ENCODE measurements at places on chromosomes 11 and 22.

DNA sequence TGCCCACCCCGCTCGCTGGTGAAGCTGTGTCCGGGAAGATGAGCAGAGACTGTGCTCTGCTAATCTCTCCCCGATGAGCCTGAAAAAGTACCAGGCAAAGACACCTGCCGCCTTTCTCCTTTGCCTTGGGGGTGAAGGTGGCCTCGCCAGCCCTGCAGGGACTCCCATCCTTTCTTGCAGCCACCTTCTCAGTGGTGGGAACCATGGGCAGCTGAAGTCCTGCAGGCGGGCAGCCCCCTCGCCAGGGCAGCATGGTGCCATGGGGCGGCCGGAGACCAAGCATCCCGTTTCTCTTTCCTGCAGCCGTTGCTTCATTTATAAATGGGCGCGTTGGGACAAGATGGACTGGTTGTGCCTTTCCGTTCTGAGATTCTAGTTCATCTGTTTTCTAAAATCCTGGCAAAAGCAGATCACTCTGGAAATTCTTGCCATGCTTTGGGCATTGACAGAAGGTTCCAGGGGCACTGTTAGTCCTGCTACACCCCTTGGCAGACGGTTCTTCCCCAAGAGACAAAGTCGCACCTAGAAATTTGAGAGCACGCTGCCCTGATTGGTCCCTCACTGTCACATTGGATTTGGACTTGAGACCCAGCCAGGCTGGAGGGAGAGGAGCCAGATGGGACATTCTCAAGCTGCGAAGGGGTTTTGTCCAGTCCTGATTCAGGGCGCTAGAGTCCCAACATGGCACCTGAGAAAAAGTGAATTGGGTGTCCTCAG is 7.5 kb downstream of the CTTN start:
- no peak for DNase-seq

GRCh38 chr11:121143921-121144320 is 42.9 kb downstream of the TECTA start:
- no peak for DNase-seq

DNA sequence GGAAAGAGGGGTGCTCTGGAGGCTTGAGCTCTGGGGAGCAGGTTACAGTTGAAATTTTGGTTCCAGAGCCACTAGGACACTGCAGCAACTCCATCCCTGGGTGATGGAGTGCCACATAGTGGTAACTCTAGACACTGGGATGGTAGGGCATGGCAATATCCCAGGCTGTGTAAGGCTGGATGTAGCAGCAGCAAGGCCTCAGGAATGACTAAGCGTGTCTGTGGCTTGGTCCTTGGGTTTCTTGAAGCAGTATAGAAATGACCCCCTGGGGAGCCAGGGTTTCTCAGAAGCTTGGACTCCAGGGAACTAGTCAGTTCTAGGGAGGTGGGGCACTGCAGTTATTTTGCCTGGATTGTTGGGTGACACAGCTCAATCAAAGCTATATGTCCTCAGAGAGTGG is 8.1 kb downstream of the MS4A4A start:
- DNase-seq = no peak

DNA sequence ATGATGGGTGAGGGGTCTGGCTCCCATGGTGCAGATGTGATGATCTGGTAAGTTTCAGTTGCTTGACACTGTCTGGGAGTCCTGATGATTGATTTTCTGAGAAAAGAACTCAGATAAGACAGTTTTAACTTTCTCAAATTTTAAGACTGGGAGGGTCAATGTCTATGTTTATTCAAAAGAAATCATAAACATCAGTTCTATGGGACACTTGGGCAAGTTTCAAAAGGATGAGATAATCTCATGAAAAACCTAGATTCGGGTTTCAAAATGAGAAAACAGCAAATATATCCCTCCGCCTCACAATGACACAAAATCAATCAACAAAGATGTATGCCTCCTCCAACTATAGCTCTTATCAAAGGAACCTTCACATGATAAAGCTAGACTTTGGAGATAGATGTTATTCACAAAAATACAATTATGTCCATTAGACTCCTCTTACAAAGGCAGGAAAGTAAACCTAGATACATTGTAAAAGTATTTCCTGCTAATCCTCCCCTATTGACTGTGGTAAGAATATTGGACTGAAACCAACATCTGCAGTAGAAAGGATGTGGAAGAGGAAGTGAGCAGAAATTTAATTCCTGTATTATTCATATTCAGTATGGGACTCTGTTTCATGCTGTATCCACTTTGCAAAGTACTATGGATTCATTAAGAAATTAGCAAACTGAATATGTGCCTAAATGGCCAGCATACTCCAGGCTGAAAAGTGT is 21.6 kb downstream of the SVIP start:
- no peak for DNase-seq

DNA sequence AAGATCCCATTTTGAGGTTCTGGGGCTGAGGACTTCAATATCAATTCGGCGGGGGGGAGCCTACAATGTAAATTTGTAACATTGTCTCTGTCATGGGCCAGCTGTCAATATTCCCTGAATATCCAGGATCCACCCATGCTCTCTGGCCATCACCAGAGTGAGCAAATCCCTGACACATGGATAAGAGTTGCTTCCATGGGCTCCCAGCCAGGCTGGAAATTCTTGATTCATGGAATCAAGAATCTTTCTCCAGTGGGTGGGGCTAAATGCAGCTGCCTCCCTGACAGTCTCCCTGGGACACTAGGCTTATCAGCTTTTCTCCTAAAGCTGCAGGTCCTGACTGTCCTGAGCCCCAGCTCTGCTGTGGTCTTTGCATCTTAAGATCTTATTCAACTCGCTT is 86.9 kb upstream of the IGLL5 start:
- no peak for DNase-seq

DNA sequence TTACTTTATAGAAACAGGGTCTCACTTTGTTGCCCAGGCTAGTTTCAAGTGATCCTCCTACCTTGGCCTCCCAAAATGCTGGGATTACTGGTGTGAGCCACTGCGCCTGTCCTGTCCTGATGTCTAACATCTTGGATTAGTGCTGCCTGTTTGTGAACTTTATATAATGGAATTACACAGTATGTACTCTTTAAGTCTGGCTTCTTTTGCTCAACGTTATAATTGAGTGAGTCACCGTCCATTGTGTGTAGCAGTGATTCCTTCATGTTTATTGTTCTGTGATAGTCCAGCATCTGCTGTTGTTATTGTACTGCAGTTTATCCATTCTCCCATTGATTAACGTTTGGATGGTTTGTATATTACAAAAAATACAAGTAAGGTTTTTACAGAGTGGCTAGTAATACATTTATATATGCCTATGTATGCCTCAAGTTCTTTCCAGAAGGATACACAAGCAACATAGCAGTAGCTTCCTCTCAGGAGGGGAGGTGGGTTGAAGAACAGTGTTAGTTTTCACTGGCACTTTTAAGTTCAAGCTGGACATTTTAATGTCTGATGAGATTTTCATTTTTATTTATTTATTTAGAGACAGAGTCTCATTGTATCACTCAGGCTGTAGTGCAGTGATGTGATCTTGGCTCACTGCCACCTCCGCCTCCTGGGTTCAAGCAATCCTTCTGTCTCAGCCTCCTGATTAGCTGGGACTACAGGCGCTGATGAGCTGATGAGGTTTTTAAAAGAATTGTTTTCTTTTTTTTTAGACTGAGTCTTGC is 25.2 kb upstream of the MICALL1 start:
- no peak for DNase-seq

GRCh38 chr11:123696183-123696582 is 41.8 kb upstream of the SCN3B start:
- DNase-seq = no peak

DNA sequence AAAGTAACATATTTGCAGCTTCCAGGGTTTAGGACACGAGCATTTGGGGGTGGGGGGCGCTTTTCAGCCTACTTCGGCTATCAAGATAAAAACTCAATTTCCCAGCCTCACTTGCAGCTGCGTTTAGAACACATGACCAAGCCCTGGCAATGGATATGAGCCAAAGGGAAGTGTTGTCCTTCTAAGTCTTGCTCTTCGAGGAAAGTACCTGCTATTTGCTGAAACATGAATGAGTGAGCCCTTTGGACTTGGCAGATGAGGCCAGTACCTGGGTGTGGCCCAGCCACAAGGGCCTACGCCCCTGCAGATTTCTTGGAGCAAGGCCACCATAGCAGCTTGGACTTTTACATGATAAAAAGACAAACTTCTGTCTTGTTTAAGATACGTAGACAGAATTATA is 60.2 kb upstream of the SORL1 start:
- no peak for DNase-seq

GRCh38 chr11:46335890-46336562 is 11.2 kb upstream of the DGKZ start:
- no peak for DNase-seq

DNA sequence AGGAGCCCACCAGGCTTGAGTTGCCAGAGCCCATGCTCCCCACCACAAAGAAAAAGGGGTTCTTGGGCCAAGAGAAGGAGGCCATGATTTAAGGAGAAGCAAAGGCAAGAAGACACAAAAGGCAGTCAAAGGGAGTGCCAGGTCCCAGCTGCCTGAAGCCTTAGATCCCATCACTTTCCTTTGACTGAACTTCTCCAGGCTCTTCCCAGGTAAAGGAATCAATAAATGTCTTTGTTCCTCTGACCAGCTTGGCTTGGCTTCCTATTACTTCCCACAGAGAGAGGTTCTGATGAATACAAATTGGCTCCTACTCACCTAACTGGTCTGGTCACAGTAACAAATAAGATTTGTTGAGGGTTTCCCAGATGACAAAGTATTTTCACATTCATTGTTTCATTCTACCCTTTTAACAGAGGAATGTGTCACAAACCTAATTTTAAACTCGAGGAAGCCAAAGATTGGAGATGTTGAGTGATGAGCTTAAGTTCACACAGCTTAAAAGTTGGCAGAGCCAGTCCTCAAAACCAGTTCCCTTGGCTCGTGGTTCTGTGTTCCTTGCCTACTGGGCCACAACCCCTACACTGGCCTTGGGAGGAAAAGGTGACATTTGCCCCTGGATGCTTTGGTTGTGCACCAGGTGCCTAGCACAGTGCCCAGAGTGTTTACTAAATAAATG is 96.4 kb upstream of the SESN3 start:
- DNase-seq = no peak

- DNase-seq = no peak
Observed at GRCh38 chr11:57675176-57675941, 7.4 kb downstream of the ZDHHC5 start.

DNA sequence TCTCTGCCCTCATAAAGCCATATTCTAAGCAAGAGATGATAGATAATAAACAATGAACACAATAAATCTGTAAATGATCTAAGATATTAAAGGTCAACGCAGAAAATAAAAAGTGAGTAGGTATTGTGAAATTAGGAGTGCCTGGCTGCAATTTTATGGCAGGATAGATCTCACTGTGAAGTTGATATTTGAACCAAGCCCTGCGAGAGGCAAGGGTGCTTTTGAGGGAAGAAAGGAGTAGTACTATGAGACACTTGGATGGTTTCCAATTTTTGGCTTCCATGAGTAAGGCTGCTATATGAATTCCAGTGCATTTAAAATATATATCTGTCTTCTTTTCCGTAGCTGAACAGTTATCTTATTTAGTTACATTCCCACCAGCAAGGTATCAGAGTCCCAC is 720.0 kb upstream of the CNTN5 start:
- DNase-seq = no peak

DNA sequence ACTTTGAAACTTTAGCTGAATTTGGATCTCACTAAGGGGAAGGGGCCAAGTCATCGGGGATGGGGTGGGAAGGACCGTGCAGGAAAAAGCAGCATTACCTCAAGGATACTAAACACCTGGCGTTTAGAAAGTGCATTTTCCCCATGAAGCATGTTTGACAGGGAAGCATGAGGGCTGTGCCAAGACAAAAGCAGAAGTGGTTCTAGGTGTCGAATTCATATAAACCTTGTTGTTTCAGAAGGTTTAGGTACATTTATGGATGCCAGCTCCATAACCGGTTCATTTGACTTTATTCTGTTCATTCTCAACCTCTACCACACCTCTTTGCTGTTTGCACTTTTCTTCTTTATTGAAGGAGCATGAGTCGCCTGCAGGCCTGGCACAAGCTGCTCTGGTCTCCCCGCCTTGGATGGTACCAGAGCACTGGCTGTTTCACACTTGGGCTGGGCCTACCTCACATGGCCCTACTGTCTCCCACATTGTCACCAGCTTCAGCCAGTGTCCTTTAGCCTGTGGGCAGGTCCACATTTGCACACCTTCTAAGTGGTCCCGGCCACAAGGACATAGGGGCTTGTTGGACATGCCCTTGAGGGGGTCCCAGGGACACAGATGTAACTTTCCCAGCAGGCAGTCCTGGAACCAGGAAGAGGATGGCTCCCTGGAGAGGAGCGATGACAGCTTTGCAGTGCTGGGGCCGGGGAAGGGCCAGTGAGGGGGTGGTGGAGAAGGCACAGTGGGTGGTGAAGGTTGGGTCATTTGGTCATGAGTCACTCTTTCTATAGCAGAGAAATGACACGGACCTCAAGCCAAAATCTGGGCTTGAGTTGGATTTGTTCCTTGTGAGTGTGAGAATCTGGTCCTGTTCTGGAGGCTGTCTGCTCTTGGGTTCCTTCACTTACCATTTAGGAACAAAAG is 3.2 kb upstream of the ST14 start:
- DNase-seq = no peak

GRCh38 chr22:28034760-28035401 is 115.8 kb upstream of the PITPNB start:
- no peak for DNase-seq

DNA sequence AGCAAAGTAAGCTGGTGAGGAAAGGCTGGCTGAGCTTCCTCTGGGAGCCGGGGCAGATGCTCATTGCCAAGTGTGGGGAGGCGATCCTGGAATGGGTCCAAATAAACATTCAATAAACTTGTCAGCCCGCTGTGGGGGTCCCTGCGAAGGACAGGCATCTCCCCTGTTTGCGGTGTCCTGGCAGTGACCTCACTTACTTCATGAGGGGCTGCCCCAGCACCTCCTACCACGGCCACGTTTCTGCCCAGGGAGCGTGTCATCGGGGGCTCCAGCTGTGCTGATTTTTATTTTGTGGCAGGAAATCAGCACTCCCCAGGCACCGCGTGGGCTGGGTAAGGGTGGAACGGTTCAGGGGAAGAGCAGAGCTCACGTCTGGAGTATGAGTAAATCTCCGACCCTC is 493.9 kb upstream of the B3GAT1 start:
- DNase-seq = no peak

GRCh38 chr22:30752771-30753170 is 58.1 kb downstream of the OSBP2 start:
- DNase-seq = no peak

DNA sequence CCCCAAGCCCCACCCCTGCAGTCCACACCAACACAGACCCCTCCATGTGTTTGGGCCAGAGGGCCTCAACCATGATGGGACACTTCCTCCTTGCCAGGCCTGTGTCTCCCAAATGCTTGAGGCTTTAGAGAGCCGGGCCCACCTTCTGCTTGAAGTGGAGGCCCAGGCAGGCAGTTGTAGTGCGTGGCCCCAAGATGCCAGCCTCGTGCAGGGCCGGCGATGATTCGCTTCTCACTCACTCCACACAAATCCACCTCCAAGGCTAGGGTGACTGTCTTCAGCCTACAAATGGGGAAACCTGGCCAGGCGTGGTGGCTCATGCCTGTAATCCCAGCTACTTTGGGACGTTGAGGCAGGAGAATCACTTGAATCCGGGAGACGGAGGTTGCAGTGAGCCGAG is 5.7 kb downstream of the PRR5 start:
- DNase-seq = no peak
